ENCODE measurements at places on chromosomes 4 and X.

DNA sequence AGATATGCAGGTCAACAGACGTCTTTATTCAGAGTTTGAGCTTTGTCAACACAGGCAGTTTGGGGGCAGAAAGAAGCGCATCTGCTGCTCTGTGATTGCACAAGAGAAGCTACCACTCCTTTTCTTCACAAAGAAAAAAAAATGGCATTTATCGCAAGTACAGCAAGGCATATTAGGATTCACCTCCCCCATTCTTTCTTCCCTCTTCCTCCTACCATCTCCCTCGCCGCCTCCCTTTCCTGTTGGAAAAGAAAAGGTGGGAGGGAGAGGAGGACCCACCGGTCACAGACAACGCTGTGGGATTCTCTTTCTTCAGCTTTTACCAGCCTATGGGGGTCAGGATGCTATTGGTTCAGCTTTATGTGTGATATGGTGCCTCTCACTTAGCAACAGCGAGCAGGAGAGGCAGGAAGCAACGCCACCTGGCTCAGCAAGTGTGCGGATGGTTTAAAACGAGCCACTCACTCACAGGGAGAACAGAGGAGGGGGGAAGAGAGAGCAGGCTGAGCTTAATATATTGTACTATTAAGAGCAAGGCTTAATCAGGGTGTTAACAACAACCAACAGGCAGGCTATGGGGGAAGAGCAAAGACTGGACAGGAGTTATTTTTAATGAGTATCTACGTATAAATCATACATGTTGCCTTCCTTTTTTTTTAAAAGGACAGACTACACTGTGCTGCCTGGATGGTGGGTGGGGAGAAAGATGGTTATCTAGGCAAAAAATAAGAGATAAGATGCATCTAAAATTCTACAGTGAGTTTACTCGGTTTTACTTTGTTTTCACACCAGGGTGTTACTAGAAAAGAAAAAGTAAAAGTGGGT lies 104.7 kb downstream of the MAML3 start:
- DNase-seq = peak; percentile 39

DNA sequence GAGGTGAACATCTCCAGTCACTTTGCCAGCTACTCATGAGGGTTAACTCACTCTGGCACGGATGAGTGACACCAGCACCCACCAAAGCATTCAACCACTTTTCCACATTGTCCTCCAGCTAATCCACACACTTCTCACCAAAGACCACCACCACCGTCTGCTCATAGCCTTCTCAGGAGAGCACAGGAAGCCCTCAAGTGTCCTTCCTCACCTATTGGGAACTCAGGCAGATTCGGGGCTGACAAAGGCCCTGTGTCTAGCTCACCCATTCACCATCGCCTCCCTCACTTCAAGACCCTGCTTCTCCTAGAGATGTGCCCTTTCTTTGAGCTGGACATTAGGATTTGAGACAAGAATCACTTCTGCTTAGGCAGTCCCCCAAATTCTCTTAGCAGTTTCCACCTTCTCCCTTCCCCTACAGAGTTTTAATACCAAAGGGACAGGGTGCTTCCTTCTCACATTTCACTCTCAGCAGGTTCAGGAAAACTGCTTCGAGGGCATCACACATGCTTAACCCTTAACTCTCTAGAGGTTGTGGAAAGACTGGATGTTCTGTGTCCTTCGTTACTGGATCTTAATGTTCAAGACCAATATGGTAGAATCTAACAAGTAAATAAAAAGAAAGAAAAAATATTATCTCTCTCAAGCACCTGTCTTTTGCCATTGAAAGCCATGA lies 11.0 kb downstream of the RXFP1 start:
- no peak for DNase-seq

DNA sequence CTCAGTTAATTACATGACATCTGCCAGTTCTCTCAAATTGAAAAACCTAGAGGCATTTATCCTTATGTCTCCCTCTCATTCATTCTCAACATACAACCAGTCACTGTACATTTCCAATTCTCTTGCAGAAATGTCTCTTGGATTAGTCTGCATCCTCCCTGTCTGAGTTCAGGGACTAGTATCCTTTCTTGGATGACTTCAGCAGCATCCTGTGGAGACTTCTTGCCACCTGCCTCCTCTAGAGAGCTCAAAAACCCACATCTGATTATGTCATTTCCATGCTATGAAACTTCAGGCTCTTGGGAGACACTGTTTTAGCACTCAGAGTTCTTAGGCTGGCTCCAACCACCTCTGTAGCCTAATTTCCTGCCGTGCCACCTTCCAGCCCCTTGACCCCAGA lies 515.1 kb upstream of the DIPK2B start:
- DNase-seq = no peak

DNA sequence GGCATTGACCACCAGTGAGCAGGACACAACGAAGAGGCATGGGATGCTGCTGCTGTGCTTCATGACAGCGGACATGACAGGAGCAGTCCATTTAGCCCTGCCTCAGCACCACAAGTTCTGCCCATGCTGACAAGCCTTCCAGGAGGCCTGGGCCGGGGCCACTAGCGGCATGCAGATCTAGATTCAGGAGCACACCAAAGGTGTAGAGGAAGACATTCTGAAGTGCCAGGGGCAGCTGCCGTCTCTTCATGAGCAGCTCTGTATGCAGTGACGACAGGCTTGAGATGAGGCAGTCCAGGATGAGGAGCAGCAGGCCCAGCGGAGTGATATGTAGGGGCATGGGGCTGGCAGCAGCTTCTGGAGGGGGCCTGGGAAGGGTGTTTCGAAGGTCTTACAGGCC lies 38.5 kb upstream of the SLC4A4 start:
- DNase-seq = no peak

- no peak for DNase-seq
Measured at GRCh38 chr4:108058685-108059440, 69.2 kb downstream of the HADH start.

GRCh38 chrX:110847334-110847733 lies 51.7 kb upstream of the CHRDL1 start:
- DNase-seq = peak; percentile 8

DNA sequence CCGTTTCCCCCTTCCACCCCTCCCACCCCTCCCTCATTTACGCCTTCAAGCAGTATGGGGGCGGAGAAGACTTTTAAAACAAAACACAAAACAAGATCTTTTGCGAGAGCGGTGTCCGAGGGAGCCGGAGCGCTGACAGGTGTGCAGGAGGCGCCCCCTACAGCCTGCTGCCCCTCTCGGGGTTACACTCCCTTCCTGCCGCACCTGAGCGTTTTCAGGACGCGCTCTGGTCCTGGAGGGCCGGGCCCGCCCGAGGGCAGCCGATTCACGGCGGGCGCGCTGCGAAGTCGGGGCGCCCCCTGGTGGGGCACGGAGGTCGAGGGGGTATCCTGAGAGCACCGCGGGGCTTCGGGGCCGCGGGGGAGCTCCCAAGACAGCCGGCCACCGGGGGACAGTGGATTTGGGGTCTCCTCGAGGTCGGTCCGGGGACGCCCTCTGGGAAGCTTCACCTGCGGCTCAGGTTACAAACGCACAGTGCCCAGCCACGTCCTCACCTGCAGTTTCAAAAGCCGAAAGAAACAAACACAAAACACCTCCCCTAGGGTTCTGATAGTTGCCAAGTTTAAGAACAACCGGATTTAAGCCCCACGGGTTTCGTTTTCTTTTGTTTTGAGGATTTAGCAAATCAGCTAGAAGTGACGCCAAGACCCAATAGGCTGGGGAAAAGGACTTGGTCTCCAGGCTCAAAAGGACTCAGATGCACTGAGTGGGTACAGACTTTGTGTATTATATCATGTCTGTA lies 8.0 kb upstream of the NEUROG2 start:
- no peak for DNase-seq

- no peak for DNase-seq
Measured at GRCh38 chrX:9728261-9728660, 37.4 kb downstream of the GPR143 start.

DNA sequence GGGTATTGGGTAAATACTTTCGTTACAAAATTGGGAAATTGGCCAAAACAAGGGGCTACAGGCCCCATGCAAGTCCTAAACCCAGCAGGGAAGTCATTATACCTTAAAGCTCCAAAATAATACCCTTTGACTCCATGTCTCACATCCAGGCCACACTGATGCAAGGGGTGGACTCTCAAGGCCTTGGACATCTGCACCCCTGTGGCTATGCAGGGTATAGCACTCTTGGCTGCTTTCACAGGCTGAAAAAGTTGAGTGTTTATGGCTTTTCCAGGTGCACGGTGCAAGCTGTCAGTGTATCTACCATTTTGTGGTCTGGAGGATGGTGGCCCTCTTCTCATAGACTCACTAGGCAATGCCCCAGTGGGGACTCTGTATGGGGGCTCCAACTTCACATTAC lies 326.5 kb downstream of the TEX13C start:
- no peak for DNase-seq

- no peak for DNase-seq
Measured at GRCh38 chrX:42954880-42955279, 176.9 kb upstream of the PPP1R2C start.

DNA sequence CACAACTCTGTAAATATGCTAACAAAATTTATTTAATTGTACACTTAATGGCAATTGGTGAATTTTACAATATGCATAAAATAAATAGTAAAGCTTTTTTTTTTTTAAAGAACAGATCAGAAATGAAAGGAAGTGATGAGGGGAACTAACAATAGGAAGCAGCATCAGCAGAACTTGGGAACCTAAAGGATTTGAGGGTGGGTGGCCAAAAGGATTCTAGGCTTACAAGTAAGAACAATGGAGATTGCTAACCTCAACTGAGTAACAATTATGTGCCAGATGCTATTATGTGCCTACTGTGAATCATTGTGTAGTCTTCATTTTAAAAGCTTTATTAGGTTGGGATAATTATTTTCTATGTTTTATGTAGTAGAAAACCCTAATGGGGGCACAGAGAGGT lies 185.2 kb downstream of the LDB2 start:
- no peak for DNase-seq

DNA sequence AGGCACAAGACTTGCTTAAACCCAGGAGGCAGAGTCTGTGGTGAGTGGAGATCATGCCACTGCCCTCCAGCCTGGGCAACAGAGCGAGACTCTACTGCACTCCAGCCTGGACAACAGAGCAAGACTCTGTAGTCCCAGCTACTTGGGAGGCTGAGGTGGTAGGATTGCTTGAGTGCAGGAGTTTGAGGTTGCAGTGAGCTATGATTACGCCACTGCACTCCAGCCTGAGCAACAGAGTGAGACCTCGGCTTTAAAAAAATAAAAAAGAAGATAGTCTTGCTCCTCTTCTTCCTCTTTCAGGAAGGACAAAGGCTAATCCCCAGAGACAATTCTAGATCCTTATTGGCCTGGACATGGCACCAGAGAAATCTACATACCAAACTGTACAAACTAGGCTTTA lies 5.7 kb upstream of the PPEF2 start:
- no peak for DNase-seq

GRCh38 chr4:24473309-24473721 lies 111.0 kb downstream of the DHX15 start:
- DNase-seq = no peak

DNA sequence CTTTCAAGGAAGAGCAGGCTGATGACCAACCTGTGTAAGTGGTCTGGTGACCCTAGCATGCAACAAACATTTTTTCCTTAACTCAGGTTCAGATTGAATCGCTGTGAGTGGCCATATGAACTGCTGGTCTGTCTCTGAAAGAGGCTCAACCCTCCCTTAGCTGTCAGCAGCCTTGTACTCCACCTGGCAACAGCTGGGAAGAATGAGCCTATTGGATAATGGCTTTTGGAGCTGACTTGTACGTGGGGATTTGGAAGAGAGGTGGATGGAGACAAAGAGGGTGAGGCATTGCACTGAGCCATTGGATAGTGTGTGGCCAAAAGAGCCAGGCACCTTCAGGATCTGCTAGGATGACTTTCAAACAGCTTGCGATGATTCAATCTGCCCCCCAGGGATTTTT lies 35.7 kb upstream of the BMP15 start:
- no peak for DNase-seq

GRCh38 chr4:145546175-145546915 lies 64.7 kb downstream of the SMAD1 start:
- DNase-seq = no peak

GRCh38 chr4:112951362-112952312 lies 97.8 kb upstream of the ANK2 start:
- no peak for DNase-seq

DNA sequence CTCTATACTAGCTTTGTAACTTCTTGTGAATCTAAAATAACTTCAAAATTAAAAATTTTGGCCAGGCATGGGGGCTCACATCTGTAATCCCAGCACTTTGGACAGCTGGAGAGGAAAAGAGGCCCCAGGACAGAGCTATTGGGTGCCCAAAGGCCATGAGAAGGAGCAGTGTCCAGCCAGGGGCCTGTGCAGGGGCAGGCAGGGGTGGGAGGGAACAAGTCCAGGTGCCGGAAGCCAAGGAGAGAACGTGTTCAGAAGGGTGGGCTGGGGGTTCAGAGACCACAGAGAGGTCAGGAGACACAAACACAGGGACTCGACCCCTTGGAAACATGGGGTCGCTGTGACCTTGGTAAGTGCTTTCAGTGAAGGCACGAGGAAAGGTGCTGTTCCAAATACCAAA lies 138.9 kb downstream of the EVC2 start:
- no peak for DNase-seq

GRCh38 chr4:110514889-110515479 lies 39.0 kb downstream of the ENPEP start:
- no peak for DNase-seq

GRCh38 chr4:1407657-1408333 lies 1.6 kb upstream of the NKX1-1 start:
- no peak for DNase-seq

GRCh38 chr4:42678512-42678911 lies 21.6 kb upstream of the ATP8A1 start:
- no peak for DNase-seq

- peak; percentile 95 for DNase-seq
Measured at GRCh38 chr4:15233264-15233597, 194.6 kb upstream of the C1QTNF7 start.

DNA sequence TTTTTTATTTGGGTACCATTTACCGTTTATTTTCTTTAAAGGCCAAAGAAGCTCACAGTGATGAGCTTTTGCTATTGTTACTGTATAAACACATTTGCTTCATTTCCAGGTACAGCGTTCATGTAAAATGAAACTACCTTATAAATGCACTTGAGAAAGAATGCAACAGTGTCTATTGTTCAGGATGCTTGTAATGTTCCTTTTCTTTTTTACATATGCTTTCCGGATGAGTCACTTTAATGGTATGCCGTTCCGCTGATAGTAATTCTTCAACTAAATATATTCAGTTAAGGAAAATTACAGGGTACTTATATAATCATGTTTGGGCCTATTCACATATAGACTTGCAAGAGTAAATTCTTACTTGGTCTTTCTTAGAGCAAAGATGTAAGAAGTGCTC lies 354.9 kb downstream of the RPA4 start:
- no peak for DNase-seq

GRCh38 chr4:24145591-24145990 lies 255.7 kb upstream of the PPARGC1A start:
- DNase-seq = no peak

- DNase-seq = no peak
Measured at GRCh38 chrX:2566055-2566454, 65.3 kb upstream of the DHRSX start.

DNA sequence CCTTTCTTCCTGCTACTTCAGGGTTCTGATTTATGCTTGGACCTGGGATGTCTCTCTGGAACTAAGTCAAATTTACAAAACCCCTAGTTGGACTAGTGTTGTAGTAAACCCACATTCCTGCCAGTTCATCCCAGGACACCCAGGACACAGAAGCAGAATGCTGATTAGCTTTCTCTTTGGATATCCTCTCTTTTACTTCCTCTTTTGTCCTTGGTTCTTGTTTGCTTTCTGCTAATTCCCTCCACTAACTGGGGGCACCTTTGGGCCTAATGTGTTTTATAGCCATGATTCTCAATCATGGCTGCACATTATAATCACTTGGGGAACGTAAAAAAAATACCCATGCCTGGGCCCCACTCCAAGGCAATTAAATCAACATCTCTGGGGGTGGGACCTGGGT lies 42.5 kb downstream of the LANCL3 start:
- DNase-seq = no peak

Data from cerebellar nuclear complex (tissue), 1 donor.